ENCODE measurements at places on chromosomes 11 and 22. TPM values are rescaled to one million over a fixed set of nuclear protein-coding genes. Genes with fewer than 3 reads are reported as not detected.

DNA sequence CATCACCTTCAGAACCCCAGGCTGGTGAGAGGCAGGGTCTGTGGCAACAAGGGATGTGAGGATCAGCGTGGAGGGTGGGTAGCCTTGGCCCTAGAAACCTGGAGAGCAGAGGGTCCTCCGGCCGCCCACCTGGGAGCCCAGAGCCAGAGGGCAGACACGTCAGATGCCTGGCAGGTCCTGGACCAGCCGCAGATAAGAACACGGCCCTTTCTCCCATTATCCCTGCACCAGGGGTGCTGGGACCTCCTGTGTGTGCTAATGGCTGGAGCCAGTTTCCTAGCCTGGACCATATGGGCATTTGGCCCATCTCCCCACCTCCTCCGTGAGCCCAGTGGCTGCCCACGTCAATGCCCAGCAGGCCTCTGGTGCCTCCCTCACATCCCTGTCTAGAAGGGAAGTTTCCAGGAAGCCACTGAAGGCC is 88.4 kb downstream of the MORC2 start:
- DNase-seq = no peak

POU2AF2 gene
- not detected for total RNA-seq

- DNase-seq = no peak
Measured at GRCh38 chr22:41523464-41524221, 20.6 kb downstream of the POLR3H start.

- no peak for DNase-seq
Measured at GRCh38 chr11:118319337-118319707, 14.8 kb downstream of the CD3E start.

DNA sequence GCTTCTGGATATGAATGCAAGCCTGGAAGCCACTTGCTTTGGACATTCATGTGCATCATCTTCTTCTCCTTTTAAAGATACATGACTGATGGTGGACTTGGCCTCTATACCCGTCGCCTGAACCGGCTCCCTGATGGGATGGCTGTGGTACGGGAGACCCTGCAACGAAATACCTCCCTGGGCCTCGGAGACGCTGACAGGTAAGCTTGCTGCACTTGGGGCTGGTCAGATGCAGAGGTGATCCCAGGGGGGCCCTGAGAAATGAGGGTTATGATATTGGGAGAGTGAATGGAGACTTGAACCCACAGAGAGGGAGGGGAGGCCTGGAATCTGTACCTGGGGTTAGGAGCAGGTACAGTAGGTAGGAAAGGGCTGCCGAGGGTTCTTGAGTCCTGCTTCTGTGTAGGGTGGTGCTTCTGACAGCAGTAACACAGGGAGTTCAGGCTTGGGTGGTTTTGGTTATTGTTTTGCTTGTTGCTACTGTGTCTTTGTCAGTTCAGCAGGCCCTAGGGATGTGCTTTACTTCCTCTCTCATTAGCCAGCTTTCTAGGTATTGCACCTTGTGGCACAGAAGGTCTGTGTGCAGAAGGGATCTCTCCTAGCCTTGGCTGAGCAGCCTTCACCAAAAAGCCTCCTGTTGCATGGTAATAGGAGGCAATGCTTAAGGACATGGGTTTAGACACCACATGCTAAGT is 176.1 kb downstream of the DBX1 start:
- DNase-seq = no peak

OR6Q1 gene
- 0.25 TPM for total RNA-seq

PPP2R1B gene
- total RNA-seq = 57.3 TPM

FOSL1 gene
- total RNA-seq = 7.4 TPM

Measured in activated naive CD4-positive, alpha-beta T cell treated with anti-CD3 and anti-CD28 coated beads, Interleukin-2, amount 50 U/mL, for 72 hours (primary cell).